Aorta (tissue), 5 donors: ENCODE measurements at places on chromosomes 6 and 20. TPM values are rescaled to one million over a fixed set of nuclear protein-coding genes. Genes with fewer than 3 reads are reported as not detected.

- no peaks in the 10 kb centered on the region for H3K27me3 ChIP-seq
- H3K4me3 ChIP-seq: no peak overlapping the region
- H3K36me3 ChIP-seq: no peaks in the 10 kb centered on the region
These were observed 45.0 kb downstream of the KIAA1755 start for GRCh38 chr20:38215194-38216182.

- no peaks in the 10 kb centered on the region for H3K36me3 ChIP-seq
- H3K27me3 ChIP-seq: no peaks in the 10 kb centered on the region
- no peak overlapping the region for H3K27ac ChIP-seq
These were observed 281.7 kb upstream of the PRDM1 start for GRCh38 chr6:105804424-105804823.

DNA sequence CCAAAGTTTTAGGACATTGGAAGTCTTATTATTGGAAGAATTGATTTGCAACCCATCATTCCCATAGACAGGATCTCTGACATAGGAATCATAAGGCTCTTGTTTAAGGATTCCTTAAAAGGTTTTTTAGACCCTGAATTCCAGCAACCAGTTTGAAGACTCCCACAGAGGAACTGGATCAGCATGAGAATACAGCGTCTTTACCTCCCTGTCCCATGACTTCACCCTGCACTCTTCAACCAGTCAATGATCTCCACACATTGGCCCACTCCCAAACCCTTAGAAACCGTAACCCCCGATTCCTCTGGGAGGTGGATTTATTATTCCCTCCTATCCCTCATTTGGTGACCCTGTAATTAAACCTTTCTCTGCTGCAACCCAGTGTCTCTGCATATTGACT lies 150.7 kb upstream of the PLCB4 start:
- H3K4me3 ChIP-seq: no peak overlapping the region
- no peaks in the 10 kb centered on the region for H3K36me3 ChIP-seq
- H3K27me3 ChIP-seq: no peaks in the 10 kb centered on the region

DNA sequence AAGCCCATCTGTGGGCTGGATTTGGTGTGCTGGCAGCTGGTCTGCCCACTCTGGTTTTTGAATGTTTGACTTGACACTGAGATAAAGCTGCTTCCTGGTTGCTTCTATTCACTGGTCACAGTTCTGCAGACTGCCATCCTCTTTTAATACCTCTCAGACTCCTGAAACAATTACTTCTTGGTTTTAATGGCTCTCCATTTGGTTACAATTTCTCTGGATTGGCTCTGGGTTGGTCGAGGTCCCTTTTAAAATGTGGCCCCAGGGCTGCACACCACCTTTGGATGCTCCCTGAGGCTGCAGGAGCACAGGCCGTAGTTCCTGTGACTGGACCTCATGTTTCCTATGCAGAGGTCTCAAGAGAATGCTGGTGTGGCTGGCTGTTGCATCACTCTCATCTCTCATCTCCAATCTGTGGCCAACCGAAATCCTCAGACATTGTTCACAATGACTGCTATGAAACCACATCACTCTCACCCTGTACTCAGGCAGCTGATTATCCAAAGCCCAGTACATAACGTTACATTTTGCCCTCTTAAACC lies 98.5 kb downstream of the INSM1 start:
- H3K36me3 ChIP-seq: no peaks in the 10 kb centered on the region
- DNase-seq: no peak
- H3K27ac ChIP-seq: no peak overlapping the region
- H3K4me1 ChIP-seq: no peaks in the 10 kb centered on the region
- H3K4me3 ChIP-seq: no peak overlapping the region
- no peaks in the 10 kb centered on the region for H3K27me3 ChIP-seq

- H3K27ac ChIP-seq: no peak overlapping the region
- H3K36me3 ChIP-seq: no peaks in the 10 kb centered on the region
- H3K27me3 ChIP-seq: no peaks in the 10 kb centered on the region
- no peak for DNase-seq
- H3K4me3 ChIP-seq: no peak overlapping the region
These were observed 41.2 kb downstream of the TMEM14A start for GRCh38 chr6:52712136-52712535.

GRCh38 chr20:33005132-33005566 lies 916 bp upstream of the SUN5 start:
- DNase-seq: no peak
- H3K27ac ChIP-seq: no peak overlapping the region
- H3K27me3 ChIP-seq: no peaks in the 10 kb centered on the region
- no peak overlapping the region for H3K4me3 ChIP-seq

DNA sequence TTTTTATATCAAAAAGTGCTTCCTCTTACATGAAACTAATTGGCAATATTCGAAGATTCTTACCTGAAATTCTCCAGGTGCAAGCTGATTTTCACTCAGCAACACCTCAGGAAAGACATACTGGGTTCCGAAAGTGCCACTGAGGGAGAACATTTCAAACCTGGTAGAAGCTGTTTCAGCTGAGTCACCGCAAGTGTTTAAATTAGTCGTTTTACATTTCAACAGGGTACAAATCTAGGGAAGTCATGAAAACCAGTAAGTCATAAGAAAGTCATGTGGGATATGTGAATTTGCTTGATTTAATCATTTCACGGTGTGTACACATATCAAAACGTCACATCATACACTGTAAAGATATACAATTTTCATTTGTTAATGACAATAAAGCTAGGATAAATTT lies 25.3 kb upstream of the TAAR1 start:
- DNase-seq: no peak
- no peak overlapping the region for H3K27ac ChIP-seq
- H3K36me3 ChIP-seq: no peaks in the 10 kb centered on the region
- no peak overlapping the region for H3K4me3 ChIP-seq
- H3K27me3 ChIP-seq: peaks cover 1% of the 10 kb centered on the region
- no peaks in the 10 kb centered on the region for H3K4me1 ChIP-seq

DNA sequence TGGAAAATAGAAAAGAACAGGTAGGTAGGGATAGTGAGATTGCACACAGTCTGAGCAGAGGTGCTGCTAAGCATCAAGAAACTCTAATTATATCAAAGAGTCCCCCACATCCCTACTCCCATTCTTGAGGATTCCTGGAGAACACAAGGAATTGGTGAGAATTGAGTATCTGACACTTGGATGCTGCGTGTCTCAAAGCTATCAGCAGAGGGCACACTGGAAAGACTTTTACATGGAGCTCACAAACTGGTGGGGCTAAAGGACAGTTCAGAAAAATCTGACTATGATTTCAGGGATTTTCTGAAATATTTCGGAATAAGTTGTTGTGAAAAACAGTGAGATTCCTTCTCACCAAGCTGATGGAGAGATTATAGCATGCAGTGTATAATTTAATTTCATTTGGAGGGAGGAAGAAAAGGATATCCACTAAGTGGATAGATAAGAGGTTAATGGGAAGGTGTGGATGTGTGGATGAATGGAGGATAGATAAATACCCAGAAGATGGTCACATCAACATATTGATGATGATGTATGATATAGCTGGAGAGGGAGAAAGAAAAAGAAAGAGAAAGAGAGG lies 215.4 kb upstream of the DEFB112 start:
- H3K4me3 ChIP-seq: no peak overlapping the region
- H3K36me3 ChIP-seq: no peaks in the 10 kb centered on the region
- no peaks in the 10 kb centered on the region for H3K4me1 ChIP-seq
- no peak overlapping the region for H3K27ac ChIP-seq

- no peaks in the 10 kb centered on the region for H3K27me3 ChIP-seq
- no peak overlapping the region for H3K4me3 ChIP-seq
- no peaks in the 10 kb centered on the region for H3K36me3 ChIP-seq
- no peak for DNase-seq
These were observed 98.1 kb downstream of the FARS2 start for GRCh38 chr6:5359417-5359816.

- H3K36me3 ChIP-seq: peaks cover 2% of the 10 kb centered on the region
- H3K27ac ChIP-seq: no peak overlapping the region
- DNase-seq: no peak
These were observed 17.4 kb downstream of the SERAC1 start for GRCh38 chr6:158150701-158151100.

DNA sequence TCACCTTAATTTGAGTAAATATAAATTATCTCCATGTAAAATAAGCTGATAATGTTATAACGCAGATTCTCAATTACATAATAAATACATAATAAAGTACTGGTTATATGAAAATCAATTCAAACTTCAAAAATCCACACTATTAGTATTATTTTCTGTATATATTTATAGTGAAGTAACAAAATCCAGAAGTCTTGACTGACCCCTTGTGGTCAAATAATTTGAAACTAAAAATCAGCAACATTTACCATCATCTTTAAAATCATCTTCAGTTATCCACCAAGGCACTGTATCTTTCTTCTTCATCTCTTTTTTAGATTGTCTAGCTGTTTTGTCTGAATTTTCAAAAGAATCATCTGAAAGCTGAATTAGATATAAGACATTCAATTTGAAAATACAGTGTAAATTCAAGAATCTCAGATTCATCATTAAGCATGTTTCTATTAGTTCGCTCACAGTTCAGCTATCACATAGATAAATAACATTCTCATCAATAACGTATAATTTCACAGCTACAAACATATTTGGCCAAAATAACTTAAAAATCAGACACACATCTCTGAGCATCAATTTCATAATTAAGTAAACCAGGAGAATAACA lies 6.5 kb downstream of the CEP162 start:
- no peak for DNase-seq
- H3K36me3 ChIP-seq: no peaks in the 10 kb centered on the region
- H3K4me3 ChIP-seq: no peak overlapping the region

- H3K4me1 ChIP-seq: peaks cover 2% of the 10 kb centered on the region
- peak; percentile 69 for DNase-seq
- no peaks in the 10 kb centered on the region for H3K36me3 ChIP-seq
- no peaks in the 10 kb centered on the region for H3K27me3 ChIP-seq
- no peak overlapping the region for H3K4me3 ChIP-seq
- H3K27ac ChIP-seq: no peak overlapping the region
These were observed 31.9 kb downstream of the DUSP22 start for GRCh38 chr6:324116-324728.

- no peaks in the 10 kb centered on the region for H3K4me1 ChIP-seq
- no peak overlapping the region for H3K27ac ChIP-seq
- DNase-seq: no peak
- no peaks in the 10 kb centered on the region for H3K27me3 ChIP-seq
- H3K36me3 ChIP-seq: no peaks in the 10 kb centered on the region
These were observed 317.6 kb downstream of the RIMS1 start for GRCh38 chr6:72203983-72204382.

GRCh38 chr20:20022498-20022897 lies 5.3 kb downstream of the NAA20 start:
- no peaks in the 10 kb centered on the region for H3K4me1 ChIP-seq
- H3K27ac ChIP-seq: no peak overlapping the region
- no peaks in the 10 kb centered on the region for H3K36me3 ChIP-seq
- no peak for DNase-seq

- no peaks in the 10 kb centered on the region for H3K36me3 ChIP-seq
- H3K4me1 ChIP-seq: no peaks in the 10 kb centered on the region
- no peak overlapping the region for H3K4me3 ChIP-seq
- no peak overlapping the region for H3K27ac ChIP-seq
- DNase-seq: no peak
These were observed 137.7 kb upstream of the C6orf118 start for GRCh38 chr6:165447141-165447540.

DNA sequence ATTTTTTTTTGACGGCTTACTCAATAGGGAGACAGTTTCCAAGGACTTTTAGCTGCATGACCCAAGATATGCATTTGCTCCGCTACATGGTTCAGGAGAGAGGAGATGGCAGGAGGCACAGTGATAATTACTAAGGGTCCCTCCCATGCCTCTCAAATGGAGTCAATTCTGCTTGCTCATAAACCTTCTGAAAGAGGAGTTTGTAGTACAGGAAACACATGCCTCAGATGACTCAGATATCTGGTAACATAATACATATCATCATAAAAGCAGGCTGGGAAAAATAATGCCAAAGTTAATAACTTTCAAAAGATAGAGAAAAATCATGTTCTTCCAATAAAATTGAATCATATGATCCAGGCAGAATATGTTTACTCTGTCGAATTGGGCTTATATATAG lies 97.6 kb upstream of the DEFB112 start:
- H3K27ac ChIP-seq: no peak overlapping the region
- DNase-seq: no peak
- no peaks in the 10 kb centered on the region for H3K27me3 ChIP-seq
- H3K36me3 ChIP-seq: no peaks in the 10 kb centered on the region

DNA sequence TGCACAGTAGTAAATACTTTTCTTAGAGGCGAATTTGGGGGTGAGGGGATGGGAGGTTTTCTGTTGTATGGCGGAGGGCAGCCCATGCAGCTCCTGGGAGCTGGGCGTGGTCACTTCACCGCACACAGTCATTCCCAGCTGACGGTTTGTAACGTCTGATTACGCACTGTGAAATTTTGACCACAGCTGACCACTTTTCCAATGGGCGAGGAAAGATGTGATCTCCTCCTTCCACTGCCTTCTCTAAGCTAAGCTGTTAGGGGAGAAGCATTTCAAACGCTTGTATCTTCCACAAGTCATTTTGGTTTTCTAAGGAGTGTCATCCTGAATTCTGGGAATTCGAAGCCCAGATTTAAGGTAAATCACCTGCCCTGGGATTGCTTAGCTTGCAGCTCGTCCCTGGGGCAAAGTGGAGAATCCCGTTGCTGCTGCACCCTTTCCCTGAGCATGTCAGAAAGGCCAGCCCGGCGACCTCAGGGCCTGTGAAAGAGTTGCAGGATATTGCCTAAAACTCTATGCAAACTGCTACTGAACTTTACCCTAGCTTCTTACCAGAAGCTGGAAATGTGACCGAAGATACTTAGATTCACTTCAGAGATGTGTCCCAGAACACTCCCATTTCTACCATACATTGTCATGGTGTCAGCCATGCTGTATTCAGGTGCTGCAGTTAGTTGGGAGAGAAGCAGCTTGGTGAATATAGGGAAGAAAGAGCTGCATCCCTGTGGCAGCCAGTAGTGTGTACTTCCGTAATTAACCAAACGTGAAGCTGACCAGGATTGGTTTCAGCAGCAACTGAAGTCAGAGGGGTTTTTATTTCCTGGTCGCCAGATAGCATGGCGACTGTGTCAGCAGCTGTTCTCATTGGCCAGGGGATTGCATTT lies 58.9 kb downstream of the RREB1 start:
- no peak for DNase-seq
- H3K27ac ChIP-seq: no peak overlapping the region
- H3K36me3 ChIP-seq: no peaks in the 10 kb centered on the region
- H3K27me3 ChIP-seq: no peaks in the 10 kb centered on the region
- H3K4me1 ChIP-seq: peaks cover 13% of the 10 kb centered on the region

DNA sequence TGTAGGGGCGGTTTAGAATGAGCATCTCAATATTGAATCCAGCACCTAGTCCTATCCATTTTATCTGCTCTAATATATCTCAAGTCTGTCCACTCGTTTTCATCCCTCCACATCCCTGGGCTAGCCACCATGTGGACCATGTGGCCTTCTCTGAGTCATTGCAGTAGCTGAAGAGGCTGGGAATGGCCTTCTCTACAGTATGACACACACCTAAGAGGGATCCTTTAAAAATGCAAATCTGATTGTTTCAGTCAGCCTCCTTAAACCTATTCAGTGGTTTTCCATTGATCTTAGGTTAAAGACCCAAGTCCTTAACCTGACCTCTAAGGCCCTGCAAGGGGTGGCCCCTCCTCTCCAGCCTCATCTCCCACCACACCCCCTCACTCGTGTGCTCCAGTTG lies 9.4 kb downstream of the RING1 start:
- H3K27ac ChIP-seq: no peak overlapping the region
- H3K4me3 ChIP-seq: no peak overlapping the region
- no peaks in the 10 kb centered on the region for H3K4me1 ChIP-seq
- H3K36me3 ChIP-seq: no peaks in the 10 kb centered on the region
- no peaks in the 10 kb centered on the region for H3K27me3 ChIP-seq
- DNase-seq: no peak

The MAP7 gene
- total RNA-seq: 2.5 TPM

The GTSF1L gene
- total RNA-seq: not detected

The HRH3 gene
- not detected for total RNA-seq

The CRNKL1 gene
- total RNA-seq: 21.0 TPM

The ANKRD6 gene
- total RNA-seq: 38.3 TPM

The EGFL8 gene
- total RNA-seq: 20.7 TPM

The MARCKS gene
- total RNA-seq: 75.6 TPM

The ADAM33 gene
- 96.8 TPM for total RNA-seq
